Endothelial cell of umbilical vein (primary cell): ENCODE measurements at places on chromosomes 2 and 18. TPM values are rescaled to one million over a fixed set of nuclear protein-coding genes. Genes with fewer than 3 reads are reported as not detected.

GRCh38 chr2:216903470-216903869 is 43.6 kb upstream of the TNP1 start:
- no peak for DNase-seq

DNA sequence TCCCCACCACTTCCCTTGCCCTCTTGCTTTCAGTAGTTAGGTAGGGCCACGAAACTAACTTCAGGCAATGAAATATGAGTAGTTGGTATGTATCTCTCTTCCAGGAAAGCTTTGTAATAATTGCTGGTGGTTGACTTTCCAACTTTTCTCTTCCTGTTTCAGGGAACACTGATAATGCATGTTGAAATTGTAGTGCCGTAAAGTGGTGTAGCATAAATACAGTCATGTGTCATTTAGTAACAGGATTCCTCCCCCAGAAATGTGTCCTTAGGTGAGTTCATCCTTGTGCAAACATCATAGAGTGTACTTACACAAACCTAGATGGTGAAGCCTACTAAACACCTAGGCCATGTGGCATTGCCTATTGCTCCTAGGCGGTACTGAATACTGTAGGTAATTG is 429.2 kb downstream of the PID1 start:
- no peak for DNase-seq

Gene G6PC2
- not detected in 2 replicates for total RNA-seq

Gene ZNF532
- total RNA-seq, result 70.1 and 83.8 TPM in 2 replicates

Gene MFSD2B
- total RNA-seq, result 0.28 and 0.82 TPM in 2 replicates

GRCh38 chr18:31581498-31582197 is 10.0 kb upstream of the TTR start:
- peak; percentile 86 for DNase-seq

Gene HRH4
- not detected in 2 replicates for total RNA-seq
